ENCODE measurements at places on chromosomes 16 and 17.

DNA sequence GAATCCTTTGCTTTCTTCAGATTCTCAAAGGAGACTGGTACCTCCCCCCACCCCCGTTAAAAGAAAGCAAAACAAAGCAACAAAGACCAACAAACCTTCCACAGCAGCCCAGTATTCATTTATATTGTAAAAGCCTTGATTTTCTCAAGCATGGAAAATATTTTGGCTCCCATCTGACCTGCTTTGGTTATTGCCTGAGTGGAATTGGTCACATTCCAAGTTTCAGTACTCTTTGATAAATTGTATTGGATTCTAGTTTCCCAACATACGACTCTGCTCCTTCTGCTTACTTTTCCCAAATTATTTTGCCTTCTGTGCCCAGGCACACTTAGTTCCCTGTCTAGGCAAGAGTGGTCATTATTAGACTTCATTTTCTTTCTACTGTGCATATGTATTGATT is 1.3 kb downstream of the ABCC11 start:
- no peak for DNase-seq

DNA sequence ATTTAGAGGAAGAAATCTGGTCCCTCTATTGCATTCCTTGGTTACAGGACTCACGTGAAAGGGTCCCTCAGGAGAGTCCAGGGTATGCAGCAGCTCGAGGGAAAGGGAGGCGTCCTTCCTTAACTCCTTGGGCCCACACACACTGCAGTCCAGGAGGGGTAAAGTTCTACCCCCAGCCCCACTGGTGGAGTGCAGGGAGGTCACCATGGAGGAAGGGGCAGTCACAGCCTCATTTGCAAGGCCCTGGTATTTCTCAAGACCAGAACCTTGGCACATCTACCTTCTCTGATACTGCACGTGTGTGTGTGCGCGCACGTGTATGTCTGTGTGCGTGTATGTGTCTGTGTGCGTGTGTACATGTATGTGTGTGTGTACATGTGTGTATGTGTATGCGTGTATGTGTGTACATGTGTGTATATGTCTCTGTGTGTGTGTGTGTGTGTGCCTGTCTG is 11.1 kb downstream of the HIC1 start:
- DNase-seq = no peak

DNA sequence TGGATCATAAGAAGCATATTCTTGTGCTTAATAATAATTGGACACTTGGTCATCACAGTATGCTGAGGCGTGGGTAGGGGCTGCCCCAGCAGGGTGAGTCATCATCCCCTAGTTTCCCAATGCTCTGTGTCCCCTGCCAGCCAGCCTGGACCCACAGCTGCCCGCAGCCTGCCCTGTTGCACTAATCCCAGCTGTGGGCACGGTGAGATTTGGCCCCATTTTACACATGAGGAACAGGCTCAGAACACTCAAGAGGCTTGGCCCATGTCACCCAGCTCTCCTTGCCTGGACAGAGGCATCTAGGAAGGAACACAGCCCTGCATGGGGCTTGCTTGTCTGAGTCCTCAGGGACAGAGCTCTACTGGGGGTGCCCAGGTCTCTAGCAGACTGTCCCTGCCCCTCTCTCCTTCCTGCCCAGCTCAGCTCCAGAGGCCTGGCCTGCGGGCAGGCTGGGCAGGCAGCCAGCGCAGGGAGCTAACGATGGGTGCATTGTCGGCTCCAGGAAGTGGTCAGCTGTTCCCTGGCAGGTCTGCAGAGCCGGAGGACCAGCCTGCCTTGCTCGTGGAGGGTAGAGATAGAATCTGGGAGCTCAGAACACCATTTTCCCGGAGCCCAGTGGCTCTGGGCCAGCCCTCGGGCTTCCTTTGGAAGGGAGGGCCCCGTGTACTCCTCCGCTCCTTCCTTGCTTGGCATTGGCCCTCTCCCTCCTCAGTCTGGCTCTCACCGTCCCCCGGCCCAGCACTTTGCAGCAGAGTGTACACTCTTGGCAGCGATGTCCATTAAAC is 189.4 kb downstream of the RAB11FIP4 start:
- DNase-seq = no peak

DNA sequence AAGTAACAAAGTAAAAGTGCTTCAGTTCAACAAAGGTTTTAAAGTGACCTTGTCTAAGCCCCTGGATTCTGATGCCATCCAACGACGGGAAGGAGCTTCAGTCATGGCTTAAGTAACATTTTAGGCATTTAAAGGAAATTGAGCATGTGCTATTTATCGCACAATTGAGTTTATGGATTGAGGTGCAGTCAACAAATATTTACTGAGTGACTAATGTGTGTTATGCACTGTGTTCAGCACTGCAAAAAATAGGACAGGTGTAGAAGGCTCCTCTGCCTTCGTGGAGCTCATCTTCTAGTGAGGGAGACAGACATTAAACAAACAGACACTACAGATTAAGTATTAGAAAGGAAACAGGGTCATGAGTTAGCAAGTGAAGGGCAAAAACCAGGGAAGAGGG is 12.5 kb downstream of the TMIGD1 start:
- DNase-seq = no peak

DNA sequence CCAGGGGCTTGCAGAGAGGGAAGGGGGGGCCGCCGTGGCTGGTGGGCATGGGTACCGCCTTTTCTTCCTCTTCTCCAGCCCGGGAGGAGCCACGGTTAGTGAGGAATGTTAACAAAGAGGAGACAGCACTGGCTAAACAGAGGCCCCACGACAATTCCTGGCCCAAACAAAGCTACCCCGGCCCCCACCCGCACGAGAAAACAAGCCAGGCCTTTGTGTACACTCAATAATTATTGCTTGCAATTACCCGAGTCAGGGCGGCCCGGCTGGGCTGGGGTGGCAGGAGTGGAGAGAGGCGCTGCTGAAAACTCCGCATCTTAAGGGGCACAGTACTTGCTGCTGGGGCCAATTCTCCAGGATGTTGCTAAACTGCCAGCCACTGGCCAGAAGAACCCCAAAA is 56.4 kb downstream of the IRX5 start:
- DNase-seq = no peak

- DNase-seq = peak; percentile 41
Measured at GRCh38 chr16:88634141-88634993, 4.0 kb upstream of the IL17C start.

DNA sequence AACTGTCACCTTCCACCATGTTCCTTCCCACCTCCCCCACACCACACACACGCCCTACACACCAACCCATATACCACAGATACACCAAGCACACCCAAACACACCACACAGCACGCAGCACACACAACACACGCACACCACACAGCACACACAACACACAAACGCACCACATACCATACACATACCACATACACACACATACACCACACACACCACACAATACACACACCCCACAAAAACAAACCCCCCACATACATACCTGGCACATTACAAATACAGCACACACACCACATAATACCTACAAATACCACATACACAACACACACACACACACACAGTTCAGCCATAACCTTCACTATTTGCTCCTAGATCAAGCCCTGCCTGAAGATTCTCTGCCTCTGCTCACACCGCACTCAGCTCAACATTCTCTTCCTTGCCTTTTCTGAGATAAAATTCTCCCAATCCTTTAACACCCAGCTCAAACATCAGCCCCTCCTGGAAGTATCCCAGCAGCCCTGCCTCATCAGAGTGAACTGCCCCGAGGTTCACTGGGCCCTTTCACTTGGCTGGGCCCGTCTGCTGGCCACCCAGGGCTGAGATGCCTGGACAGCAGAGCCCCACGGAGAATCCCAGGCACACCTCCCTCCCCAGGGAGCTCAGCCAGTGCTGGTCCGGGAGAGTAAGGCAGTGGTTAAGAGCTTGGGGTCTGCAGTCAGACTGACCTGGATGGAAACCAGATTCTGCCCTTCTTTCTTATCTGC is 31.9 kb upstream of the CPNE2 start:
- DNase-seq = no peak

DNA sequence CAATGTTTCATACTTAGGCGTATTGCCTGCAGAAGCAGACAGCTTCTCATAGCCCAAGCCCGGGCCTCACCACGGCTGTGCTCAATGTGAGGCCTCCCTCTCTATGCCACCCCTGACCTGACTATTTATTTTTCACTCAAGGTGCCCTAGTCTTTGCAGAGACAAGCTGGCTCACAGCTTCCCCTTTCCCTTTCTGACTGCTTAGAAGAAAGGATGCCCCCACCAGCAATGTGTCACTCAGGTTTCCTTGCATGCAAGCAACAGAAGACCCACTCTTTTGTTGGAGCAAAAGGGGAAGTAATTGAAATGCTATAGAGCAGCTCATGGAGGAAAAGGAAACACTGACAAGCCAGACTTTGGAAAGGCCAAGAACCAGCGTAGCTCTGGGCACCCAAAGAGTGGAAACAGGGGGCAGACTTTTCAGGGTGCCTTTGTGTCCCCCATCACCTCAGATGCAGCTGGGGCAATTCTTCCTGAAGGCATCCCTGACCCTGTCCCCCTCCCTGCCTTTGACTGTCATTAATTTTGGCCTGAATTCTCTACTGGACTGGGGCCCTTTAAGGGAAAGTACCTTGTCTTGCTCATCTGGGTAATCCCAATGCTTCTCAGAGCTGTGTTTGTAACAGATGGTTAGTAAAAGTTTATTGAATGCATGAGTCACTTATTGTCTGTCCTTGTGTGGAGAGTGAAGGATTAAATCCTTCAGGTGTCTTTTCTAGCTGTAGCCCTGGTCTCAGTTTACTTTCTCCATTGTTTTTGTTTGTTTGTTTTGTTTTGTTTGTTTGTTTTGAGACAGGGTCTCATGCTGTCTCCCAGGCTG is 17.8 kb downstream of the RGS9 start:
- no peak for DNase-seq

DNA sequence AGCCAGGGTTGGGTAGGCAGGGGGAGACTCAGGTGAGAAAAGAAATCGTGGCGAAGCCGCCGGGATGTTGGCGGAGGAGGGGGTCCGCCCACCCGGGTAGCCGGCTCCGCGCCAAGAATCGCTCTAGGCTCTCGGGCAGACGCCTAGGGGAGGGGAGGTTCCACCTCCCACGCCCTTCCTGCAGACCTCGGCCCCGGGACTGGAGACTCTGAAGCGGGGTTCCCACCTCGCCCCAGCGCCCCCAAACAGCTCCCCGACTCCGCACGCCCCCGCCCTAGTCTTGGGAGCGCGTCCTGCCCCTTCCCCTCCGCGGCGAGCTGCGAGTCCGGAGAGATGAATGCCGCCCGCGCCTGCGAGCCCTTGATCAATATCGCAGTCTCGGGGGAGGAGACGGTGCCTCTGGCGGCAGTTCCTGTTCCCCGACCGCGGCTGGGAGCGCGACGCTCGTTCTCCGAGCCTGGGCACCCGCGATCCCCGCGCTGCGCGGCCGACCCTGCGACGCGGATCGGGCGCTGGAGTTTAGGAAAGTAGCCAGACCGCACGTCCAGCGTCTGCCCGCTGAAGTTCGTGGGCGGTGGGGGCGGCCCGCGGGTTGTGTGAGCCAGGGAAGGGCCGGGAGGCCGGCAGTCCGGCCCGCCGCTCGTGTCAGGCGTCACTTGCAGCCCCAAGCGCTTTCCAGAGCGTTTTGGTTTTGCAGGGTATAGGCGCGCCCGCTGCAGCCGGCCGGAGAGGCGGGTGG is 790 bp downstream of the CRHR1 start:
- DNase-seq = peak; percentile 5

GRCh38 chr16:56916571-56917403 is 15.2 kb upstream of the HERPUD1 start:
- DNase-seq = no peak

DNA sequence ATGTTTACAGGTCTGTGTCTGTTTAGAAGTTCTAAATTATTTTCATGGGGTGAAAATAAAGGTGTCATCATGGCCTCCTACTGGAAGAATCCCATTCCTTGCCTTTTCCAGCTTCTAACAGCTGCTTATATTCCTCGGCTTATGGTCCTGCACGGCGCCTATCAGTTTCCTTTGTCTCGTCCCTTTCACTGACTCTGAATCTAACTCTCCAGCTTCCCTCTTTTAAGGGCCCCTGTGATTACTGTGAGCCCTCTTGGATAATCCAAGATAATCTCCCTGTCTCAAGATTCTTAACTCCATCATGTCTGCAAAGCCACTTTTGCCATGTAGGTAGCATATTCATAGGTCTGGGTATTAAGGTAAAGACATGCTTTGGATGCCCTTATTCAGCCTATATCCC is 441.0 kb upstream of the ERCC4 start:
- DNase-seq = no peak

DNA sequence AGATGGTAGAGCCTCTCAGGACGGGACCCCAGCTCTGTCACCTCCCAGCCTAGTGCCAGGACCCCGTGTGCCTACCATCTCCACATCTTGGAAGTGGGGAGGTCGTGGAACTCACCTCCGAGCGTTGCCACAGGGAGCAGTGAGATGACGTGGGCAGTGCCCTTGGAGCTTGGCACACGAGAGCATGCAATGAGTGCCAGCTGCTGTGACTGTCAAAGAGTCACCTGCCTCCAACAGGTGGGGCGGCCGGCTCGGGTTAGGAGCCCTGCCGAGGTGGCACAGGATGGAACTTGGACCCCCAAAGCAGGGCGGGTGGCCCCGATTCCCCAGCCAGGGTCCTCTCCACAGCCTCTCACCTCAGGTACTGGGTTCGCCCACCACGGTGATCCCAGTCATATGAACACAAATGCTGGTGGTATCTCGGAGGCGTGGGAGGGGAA is 5.5 kb downstream of the VPS4A start:
- no peak for DNase-seq

GRCh38 chr17:35519439-35519838 is 18.0 kb downstream of the SLFN12L start:
- DNase-seq = no peak

- DNase-seq = no peak
Measured at GRCh38 chr16:3865241-3865640, 15.3 kb downstream of the CREBBP start.

GRCh38 chr17:6596941-6597340 is 40.6 kb upstream of the PITPNM3 start:
- no peak for DNase-seq

DNA sequence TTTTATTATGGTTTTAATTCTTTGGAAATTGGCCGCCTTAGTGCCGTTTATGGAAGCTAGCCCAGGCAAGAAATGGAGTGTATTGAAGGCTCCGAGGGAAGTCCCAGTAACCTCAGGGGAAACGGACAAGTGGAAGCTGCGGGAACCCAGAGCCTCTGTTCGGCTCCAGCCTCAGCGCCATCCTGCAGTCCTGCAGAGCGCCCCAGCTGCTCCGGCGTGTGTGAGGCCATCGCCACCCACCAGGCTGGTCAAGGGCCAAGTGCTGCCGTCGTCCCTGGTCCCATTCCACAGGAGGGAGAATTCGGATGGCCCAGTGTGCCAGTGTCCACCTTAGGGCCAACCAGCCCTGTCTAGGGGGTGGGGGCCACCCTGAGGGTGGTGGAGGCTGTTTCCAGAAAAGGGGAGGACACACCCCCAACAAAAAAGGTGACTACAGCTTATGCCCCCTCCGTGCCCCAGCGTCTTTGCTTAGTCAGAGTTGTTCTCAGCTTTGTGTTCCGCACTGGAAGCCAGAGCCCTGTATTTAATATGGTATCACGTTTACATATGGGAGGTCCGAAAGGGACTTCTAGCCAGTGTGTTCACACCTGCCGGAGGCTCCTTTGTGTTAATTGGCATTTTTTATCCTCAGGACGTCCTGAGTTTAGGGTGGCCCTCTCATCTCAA is 13.0 kb downstream of the MGRN1 start:
- no peak for DNase-seq

GRCh38 chr16:1322407-1322806 is 11.0 kb upstream of the BAIAP3 start:
- DNase-seq = no peak
